ENCODE measurements at places on chromosomes 3 and 15.

DNA sequence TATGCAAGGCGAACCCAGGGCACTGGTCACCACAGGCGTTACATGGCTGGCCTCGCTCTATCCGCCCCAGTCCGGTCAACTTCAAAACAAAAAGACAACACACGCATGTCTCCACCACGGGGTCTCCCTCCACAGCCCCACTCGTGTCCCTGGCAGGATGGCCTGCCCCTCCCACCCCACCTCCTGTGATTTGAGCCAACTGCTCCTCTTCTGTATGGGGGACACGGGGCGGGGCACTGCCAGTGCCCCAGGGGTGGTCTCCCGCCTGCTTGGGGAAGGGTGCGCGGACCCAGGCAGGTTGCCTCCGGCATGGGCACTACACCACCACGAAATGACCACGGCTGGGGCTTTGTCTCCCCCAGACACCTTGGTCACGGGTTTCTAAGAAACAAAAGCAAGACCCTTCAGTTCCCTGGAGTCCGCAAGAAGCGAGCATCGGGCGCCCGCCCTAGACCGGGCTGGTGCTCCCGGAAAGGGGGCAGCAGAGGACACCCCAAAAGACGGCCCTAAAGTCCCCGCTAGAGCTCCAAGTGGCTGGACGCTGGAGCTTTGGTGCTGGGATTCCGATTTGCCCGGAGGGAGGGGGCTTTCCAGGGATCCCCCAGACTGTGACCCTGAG, 219.3 kb upstream of the PRICKLE2 start:
- DNase-seq, result no peak

DNA sequence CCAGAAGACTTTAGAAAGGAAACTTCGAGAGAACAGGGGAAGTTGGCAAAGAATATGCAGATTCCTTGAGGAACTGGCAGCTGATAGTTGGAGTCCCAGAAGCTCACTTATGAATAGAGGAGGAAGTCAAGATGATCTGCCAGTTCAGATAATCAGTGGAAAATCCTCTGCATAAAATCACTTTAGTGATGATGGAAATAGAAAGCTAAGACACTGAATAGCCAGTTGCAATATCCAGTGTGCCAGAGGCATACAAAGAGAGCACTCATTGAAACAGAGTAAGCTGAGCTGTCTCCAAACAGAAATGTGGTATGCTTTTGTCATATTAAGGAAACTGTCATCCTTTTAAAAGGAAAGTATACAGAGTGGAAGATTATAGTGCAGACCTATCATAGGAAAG, 1207.6 kb downstream of the OTOL1 start:
- DNase-seq, result no peak

- DNase-seq, result no peak
Observed at GRCh38 chr3:133447750-133448477, 48.1 kb downstream of the BFSP2 start.

- no peak for DNase-seq
Observed at GRCh38 chr3:135014566-135014965, 219.5 kb downstream of the EPHB1 start.

- no peak for DNase-seq
Observed at GRCh38 chr3:14522768-14523167, 17.4 kb downstream of the GRIP2 start.

GRCh38 chr15:75641603-75642002, 1.6 kb upstream of the IMP3 start:
- DNase-seq, result no peak

- DNase-seq, result no peak
Observed at GRCh38 chr3:9047452-9048346, 84.4 kb upstream of the RAD18 start.

DNA sequence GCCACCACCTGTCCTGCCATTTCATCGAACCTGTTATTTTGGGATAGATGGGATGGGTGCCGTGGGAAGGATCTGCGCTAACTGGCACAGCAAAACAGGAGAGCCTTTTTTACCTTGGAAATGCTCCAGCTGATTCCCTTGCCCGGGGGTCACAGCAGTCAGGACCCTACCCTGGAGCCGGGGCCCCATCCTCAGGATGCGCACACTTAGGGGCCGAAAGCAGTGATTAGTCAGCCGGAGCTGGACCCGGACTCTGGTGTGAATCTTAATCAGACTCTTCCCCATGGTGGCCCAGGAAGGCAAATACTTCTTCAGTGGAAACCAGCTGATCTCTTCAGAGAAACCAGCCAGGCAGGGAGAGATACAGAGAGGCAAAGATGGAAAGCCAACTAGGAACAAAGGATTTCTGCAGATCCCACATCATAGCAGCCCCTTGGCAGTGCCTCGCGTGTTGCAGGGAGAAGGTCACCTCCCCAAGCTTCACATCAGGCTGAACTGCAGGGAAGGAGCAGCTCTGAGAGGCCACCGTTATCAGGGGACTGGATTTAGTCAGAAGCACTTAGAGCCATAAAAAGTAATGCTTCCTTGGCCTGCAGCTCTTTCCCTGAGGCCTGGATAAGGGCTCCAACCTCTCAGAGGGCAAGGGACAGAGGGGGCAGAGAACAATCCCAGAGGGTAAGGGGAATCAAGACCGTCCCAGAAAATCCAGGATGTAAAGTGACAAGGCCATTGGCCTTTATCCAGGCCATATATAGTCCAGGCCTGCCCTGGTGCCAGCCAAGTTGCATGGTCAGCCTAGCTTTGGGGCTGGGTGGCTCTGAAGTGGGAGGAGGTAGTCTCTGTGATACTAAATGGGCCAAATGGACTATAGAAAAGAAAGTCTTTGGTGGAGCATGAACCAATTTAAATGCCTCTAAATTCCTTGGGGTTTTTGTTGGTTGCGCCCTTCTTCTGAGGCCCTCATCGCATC, 52.9 kb downstream of the WDR76 start:
- no peak for DNase-seq

GRCh38 chr3:158728851-158729250, 3.4 kb downstream of the RARRES1 start:
- no peak for DNase-seq

GRCh38 chr3:127637546-127637945, 8.6 kb downstream of the PODXL2 start:
- DNase-seq, result peak; percentile 59

GRCh38 chr3:10775259-10775658, 40.8 kb upstream of the SLC6A11 start:
- DNase-seq, result no peak

GRCh38 chr3:64645243-64645642, 42.6 kb downstream of the ADAMTS9 start:
- DNase-seq, result no peak

DNA sequence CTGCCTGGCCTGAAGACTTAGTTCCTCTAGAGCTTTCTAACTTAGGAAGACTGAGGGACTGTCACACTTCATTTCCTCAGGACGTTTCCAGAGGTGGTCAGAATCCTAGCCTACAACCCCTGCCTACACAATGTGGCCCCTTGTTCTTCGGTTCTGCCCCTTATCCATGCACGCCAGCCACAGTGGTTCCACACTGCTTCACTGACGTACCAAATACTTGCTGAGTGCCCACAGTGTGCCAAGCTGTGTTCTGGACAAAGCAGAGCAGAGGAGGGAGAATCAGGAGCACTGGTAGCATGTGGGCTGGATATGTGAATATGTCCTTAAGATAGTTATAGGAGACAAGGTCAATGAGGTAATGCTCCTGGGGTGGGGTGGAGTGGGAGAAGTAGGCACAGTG, 70.5 kb upstream of the SAMMSON start:
- no peak for DNase-seq

DNA sequence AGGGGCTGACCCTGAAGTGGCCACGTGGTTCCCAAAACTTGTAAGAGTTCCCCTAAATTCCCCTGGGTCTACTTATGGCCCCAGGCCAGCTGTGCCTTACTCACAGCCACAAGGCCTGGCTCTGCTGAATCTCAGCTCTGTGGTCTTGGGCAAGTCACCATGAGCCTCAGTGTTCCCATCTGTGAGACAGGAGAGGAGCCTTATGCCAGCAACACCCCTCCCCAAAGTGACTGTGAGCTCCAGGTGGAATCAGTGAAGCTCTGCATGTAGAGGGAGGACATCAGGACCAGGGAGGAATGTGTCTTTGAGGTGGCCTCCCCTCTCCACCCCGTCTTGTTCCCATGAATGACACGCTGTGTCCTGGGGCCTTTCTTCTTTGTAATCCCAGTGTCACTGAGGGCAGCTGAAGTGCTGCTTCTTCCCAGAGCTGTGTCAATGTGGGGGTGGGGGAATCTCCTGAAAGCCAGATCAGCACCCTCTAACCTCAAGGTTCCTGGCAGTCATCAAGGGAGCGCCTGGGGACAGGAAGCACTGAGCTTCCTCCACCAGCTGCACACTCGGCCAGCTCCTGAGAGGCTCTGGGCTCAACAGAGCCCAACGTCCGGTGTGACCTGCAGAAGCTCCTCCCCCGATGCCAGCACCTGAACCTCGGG, 258.9 kb downstream of the UACA start:
- peak; percentile 33 for DNase-seq

- DNase-seq, result no peak
Observed at GRCh38 chr15:82656641-82657266, 9.6 kb upstream of the CPEB1 start.

DNA sequence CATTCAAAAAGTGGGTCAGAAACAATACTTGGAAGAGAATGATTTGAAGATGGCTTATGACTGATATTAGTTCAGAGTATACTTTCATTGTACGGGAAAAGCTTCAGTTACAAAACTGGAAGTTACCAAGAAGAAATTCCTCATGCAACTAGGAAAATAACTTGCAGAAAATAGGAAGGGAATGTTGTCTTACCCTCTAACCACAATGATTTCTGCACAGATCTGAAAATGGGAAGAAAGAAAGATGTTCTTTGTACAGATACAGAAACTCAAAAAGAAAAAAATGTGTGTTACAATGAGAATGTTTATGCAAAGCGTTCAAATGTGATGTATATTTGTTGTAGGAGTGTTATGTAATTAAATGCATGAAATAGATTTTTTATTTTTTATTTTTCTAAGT, 3.7 kb downstream of the ZNF280D start:
- DNase-seq, result no peak

- no peak for DNase-seq
Observed at GRCh38 chr15:46207341-46207740, 572.5 kb downstream of the SQOR start.

DNA sequence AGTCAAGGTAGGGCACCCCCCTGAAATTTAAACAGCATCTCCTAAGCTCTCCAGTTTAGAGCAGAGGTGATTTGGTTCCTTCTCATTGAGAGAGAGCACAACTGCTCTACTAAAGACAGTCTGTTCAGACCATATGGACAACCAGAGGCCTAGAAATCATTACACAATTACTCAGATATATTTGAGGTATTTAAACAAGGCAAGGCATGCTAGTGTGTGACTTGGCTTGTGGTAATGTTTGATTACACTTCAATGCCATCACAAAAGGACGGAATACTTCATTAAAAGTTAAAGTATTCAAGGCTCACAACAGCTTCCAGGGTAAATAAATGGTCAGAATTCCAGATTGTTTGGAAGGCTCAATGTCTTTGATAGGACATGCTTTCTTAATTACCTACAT, 110.2 kb downstream of the LRTM1 start:
- no peak for DNase-seq

DNA sequence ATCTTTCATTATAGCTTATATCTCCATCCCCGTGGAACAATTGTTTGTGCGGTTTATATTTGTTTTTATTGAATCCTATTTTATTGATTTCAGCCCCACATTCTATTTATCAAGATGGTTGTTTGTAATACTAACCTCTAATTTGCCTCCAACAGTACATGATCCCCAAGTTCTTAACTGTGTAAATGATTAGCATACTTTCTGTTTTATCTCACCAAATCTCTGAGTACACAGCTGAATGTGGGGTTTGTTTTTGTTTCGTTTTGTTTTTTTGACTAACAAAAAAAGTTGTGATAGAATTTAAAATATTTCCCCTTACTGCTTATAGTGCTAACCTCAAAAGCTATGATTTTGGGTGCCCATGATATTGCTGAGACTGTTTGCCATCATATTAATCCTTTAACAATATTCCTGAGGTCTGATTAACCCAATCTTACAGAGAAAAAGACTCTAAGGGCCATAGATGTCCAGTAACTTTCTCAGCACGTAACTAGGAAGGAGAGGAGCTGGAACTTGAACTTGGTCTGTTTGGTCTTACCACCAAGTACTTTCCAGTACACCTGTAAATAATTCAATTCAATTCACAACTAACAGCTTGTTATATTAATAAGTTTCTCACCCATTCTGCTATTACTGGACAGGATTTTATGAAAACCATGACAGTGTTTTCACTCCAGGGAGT, 789.8 kb downstream of the TUSC7 start:
- no peak for DNase-seq

DNA sequence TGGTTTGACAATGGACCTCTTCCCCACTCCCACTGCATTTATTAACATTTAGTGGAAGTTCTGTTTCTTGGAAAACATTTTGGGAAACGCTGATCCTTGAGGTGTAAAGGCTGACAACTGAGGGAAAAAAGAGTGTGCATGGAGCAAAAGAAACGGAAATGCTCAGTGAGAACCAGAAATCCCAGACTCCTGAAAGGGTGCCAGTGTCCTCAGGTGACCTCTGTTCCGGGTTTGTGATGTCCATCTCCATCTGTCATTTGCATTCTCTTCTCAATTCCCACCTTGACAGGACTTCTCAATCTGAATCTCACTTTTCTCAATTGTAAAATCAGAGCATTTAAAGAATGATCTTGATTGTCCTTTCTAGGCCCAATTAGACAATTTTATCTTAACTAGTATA, 71.1 kb upstream of the FAM3D start:
- no peak for DNase-seq

DNA sequence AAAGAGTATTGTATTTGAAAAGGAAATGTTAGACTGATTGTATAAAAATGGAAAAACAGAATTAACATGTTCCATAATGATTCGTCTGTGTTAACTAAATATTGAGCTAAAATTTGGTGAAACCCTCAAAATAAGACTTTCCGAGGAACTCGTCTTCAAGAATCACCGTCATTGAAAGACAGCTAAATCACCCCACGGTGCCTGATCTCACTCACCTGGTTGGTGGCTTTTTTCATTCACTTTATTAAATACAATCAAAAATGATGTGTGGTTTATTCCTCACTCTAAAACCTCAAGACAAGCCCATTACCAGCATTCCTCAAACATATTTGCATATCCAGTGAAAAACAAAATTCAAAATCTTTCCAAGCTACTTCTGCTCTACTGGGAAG, 153.9 kb downstream of the FOXP1 start:
- no peak for DNase-seq

- DNase-seq, result no peak
Observed at GRCh38 chr3:51401735-51402134, 10.7 kb downstream of the RBM15B start.

DNA sequence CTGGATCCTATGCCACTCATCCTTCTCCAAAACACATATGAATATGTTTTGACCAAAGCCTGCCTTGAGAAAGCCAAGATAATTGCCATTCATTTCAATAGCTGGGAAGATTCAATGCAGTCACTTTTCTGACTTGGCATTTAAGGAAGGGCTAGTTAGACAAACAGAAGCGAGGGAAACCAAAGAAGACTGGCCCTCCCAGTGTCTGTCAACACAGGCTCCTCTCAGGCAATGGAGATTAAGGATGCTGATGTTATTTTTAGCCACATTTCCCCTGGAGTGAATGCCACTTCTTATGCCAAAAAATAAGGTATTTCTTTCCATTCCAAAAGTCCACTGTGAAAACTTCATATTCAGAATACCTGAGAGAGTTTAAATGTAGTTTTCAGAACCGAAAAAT, 101.7 kb downstream of the P3H2 start:
- DNase-seq, result no peak

GRCh38 chr15:97604677-97605076, 355.8 kb upstream of the ARRDC4 start:
- no peak for DNase-seq

- DNase-seq, result no peak
Observed at GRCh38 chr3:122260206-122260605, 64.8 kb upstream of the CSTA start.

- DNase-seq, result no peak
Observed at GRCh38 chr3:38095669-38096483, 41.1 kb downstream of the ACAA1 start.

- DNase-seq, result no peak
Observed at GRCh38 chr3:10647376-10647775, 142.0 kb upstream of the ATP2B2 start.
